ENCODE measurements at places on chromosomes 3 and 15. TPM values are rescaled to one million over a fixed set of nuclear protein-coding genes. Genes with fewer than 3 reads are reported as not detected.

MYO5C gene
- not detected for total RNA-seq

DNA sequence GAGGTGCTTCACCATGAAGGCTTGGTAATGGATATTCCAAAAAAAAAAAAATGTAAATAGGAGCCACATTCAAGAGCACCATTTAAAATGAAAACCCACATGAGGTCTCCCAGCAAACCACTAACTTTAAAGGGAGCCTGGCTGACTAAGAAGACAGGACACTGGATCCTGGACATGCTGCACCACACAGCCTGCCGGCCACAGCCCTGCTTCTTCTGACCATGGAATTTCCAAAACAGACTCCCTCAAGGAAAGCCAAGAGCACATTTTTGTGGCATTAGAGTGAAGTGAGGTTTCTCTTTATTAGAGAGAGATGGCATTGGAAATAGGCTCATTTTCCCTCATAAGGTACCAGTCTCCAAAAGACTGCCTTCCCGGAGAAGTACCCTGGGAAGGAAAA is 113.9 kb downstream of the RORA start:
- DNase-seq, result peak; percentile 71

- DNase-seq, result peak; percentile 74
These were observed 168.1 kb upstream of the STAC start for GRCh38 chr3:36212251-36212650.

BFSP2 gene
- total RNA-seq, result not detected

- peak; percentile 37 for DNase-seq
These were observed 1.5 kb downstream of the DLL4 start for GRCh38 chr15:40930430-40931299.

DNA sequence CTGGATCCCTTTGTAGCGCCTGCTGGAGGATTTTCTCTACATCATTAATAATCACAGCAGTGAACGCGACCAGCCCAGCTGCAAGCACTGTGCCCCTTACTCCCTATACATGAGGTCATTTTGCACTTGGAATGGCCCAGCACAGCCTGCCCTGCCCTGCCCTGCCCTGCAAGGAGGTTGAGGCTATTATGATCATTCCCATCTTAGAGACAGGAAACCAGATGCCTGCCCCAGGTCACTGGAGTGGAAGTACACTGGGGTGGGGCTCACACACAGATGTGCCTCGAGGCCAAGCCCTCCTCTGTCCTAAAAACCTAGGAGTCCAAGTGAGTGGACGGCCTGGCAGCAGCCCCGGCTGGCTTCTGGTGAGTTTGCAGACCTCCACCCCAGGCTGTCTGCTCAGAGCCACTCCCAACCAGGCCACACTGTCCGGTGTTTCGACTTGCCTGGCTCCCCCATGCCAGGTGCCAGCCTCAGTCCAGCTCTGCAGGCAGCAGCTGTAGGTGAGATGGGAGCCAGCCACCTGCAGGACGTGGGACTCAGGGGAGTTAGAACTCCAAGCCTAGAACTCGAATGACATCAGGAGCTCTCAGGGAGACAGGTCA is 30.4 kb upstream of the SEC61A1 start:
- no peak for DNase-seq

GRCh38 chr15:89665449-89666181 is 10.3 kb upstream of the KIF7 start:
- DNase-seq, result peak; percentile 82

GRCh38 chr15:89361451-89362202 is 27.0 kb upstream of the POLG start:
- peak; percentile 78 for DNase-seq

GHSR gene
- total RNA-seq, result not detected

DNA sequence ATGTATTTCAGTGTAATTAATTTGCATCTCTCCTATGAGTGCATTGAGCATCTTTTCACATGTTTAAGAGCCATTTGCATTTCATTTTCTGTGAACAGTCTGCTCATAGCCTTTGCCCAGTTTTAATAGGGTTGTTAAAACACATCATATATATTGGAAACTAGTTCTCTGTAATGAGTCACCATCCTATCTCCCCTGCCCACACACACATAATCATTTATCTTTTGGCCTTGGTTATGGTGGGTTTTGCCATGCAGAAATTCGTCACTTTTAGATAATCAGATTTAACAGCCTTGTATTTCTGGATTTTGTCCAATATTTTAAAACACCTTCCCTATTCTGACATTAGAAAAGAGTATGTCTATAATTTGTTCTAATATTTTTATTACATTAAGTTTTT is 11.9 kb upstream of the CHRM5 start:
- no peak for DNase-seq

DNA sequence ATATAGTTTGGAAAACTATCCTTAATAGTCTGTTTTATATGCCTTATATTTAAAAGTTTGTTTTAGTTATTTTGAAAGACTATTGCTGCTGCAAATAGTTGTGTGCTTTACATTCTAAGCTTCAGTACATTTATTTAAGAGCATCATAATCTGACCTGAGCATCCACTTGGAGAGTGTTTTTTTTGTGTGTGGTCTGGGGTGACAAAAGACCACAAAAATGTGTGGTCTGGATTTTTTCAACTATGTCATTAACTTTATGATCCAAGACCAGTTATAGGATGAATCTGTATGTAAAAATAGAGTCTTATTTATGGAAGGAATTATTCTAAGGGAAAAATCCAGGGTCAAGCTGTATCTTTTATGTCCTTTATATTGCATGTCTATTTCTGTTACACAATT is 77.4 kb downstream of the SLTM start:
- DNase-seq, result peak; percentile 42

GRCh38 chr15:76108021-76108723 is 48.4 kb downstream of the TMEM266 start:
- DNase-seq, result no peak

DNA sequence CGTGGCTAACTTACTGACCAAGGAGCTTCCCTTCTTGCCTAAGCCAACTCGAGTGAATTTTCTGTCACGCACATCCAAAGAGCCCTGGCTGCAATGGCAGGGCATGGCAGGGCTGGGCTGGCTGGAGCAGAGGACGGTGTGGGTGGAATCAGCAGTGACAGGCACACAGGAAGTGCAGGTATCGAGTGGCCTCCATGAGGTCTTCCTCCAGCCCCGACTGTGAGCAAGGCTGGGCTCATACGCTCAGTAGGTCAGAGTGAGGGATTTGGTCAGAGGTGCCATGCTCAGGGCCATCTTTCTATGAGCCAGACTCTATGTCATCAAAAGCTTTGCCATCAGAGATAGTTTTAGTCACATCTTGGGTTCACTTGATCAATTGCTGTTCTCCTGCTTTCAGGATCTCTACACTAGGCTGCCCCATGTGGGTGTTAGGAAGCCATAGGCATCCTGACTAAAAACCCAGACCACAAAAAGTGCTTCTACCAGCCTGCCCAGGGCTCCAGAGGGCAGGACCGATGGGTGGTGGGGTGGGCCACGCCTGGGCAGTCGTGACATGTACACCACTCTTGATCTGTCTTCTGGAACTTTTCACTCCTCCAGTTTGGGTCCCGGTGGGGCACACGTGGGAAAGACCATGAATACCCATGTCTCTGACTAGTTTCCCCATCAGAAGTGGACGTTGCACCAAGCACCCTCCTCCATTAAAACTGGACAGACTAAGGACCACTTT is 22.6 kb upstream of the COMMD4 start:
- no peak for DNase-seq

IQCF5 gene
- total RNA-seq, result not detected

GRCh38 chr3:40047406-40047805 is 238.0 kb downstream of the MYRIP start:
- DNase-seq, result no peak

GRCh38 chr15:25727867-25728600 is 135.1 kb downstream of the ATP10A start:
- no peak for DNase-seq

GRCh38 chr3:159922861-159923312 is 65.7 kb upstream of the IL12A start:
- no peak for DNase-seq

DNA sequence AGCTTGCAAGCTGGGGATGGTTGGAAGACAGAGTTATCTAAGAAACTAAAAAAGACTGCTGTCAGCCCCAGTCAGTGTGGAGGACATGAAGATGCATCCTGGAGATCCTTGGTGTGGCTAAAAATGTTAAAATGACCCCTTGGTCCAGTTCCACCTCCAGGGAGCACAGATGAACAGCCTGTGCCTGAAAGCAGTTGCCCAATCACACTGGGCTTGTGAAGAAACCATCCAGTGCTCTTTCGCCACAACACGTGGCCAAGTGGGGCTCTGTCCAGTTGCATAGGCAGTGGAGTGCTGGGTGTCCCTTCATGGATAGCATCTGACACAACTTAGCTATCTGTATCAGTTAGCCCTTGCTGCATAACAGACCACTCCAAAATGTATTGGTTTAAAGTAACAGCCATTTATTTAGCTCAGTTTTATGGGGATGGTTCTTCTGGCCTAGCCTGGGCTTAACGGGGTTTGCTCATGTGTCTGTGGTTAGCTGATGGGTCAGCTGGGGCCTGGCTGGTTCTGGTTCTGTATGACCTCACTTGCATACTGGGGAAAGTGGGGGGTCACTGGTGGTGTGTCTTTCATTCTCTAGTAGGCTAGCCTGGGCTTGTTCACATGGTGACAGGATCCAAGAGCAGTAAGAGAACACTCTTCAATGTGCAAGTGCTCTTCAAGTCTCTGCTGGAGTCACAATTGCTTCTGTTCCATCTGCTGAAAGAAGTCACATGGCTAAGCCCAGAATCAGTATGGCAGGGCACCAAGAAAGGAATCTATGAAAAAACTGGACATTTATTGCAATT is 226.2 kb downstream of the PDCD6IP start:
- DNase-seq, result no peak

DNA sequence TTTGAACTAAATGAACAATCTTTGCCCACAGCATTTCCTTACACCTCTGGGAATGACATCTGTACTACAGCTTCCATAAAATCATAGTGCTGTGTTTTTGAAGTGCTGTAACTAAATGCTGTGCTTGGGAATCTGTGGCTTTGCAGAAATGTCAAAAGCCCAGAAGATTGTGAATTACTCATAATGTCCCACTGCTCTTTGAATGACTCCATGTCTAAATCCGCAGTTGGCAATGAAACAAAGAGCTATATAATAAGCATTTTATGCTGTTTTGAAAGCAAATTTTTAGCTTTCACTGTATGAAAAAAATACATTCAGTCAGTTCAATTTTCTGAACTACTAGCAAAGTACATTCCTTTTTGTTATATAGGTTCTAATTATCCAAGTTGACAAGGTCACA is 88.6 kb upstream of the ADAMTS17 start:
- no peak for DNase-seq

GRCh38 chr3:153901152-153901551 is 220.0 kb upstream of the ARHGEF26 start:
- peak; percentile 46 for DNase-seq

DNA sequence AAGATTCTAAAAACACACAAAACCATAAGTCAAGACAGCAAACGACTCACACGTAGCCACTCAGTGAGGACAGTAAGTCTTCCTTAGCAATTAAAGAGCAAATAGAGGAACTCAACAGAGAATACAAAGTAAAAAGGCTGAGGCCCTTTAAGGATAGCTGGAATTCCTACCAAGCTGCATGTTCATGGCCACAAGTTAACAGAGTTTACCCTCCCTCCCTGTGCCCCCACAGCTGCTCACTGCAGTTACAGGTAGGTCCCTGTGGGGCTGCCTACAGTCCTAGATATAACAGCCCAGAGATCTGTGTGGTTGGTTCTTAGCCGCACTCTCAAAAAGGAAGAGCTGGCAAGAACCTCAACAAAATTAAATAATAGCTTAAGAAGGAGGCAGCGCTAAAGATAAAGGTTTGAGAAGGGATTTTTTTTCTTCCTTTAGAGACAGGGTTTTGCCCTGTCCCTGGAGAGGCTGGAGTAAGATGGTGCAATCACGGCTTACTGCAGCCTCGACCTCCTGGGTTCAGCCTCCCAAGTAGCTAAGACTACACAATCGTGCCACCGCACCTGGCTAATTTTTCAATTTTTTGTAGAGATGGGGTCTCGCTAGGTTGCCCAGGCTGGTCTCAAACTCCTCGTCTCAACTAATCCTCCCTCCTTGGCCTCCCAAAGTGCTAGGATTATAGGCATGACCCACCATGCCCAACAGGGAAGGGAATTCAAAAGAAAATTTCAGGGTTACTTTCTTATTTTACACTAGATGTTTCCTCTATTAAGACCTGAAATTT is 19.3 kb downstream of the SFMBT1 start:
- DNase-seq, result no peak

DNA sequence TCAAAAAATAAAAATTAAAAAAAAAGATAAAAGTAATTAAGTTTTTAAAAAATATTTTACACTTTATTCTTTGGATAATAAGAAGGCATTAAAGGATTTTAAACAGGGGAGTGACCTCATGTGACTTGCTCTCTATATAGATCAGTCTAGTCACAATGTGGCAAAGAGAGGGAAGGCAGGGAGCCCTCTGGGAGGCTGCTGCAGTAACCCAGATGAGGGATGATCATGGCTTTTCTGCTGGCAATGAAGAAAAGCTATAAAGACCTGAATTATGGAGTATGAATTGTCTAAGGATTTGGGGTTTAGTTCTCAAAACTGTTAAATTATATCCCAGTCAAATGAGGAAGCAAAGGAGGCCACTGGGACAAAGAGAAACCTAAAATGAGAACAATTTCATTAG is 58.1 kb downstream of the SUMF1 start:
- DNase-seq, result no peak
